A549 treated with CORT108297 at 1 μM for 4 hours (cell line): ENCODE measurements at places on chromosomes 11 and 22. TPM values are rescaled to one million over a fixed set of nuclear protein-coding genes. Genes with fewer than 3 reads are reported as not detected.

C11orf21 gene
- total RNA-seq: not detected in 5 replicates

RIMBP3B gene
- total RNA-seq: 0.29 to 0.62 TPM (median 0.51 TPM) in 5 replicates

ACCS gene
- 13.7 to 19.7 TPM (median 18.3 TPM) in 5 replicates for total RNA-seq

MED17 gene
- 20.0 to 22.5 TPM (median 20.8 TPM) in 5 replicates for total RNA-seq

MFRP gene
- total RNA-seq: not detected in 5 replicates

SAA2 gene
- total RNA-seq: 0.22 to 0.24 TPM (median 0.22 TPM) in 3 of 5 replicates, not detected in the others

FJX1 gene
- total RNA-seq: 30.2 to 43.8 TPM (median 40.0 TPM) in 5 replicates

OR2AG1 gene
- not detected in 5 replicates for total RNA-seq

SYT13 gene
- 6.6 to 8.1 TPM (median 7.0 TPM) in 5 replicates for total RNA-seq

PRG3 gene
- total RNA-seq: not detected in 5 replicates

HEPN1 gene
- total RNA-seq: not detected in 5 replicates

SCGB2A2 gene
- total RNA-seq: not detected in 5 replicates

KRTAP5-10 gene
- total RNA-seq: not detected in 5 replicates

HMGXB4 gene
- total RNA-seq: 8.6 to 15.0 TPM (median 11.9 TPM) in 5 replicates

CPT1B gene
- 9.9 to 17.7 TPM (median 15.5 TPM) in 5 replicates for total RNA-seq

OR11H1 gene
- not detected in 5 replicates for total RNA-seq

ALDH3B1 gene
- 113 to 145 TPM (median 130 TPM) in 5 replicates for total RNA-seq

SLC37A2 gene
- total RNA-seq: 0.12 to 0.17 TPM (median 0.13 TPM) in 4 of 5 replicates, not detected in the other

SLC22A25 gene
- total RNA-seq: not detected in 5 replicates

FAT3 gene
- total RNA-seq: 0.23 to 0.81 TPM (median 0.55 TPM) in 5 replicates

MYBPC3 gene
- 0.07 to 0.09 TPM (median 0.07 TPM) in 5 replicates for total RNA-seq

MDK gene
- total RNA-seq: 17.2 to 22.1 TPM (median 20.5 TPM) in 5 replicates

MYH9 gene
- 159 to 193 TPM (median 175 TPM) in 5 replicates for total RNA-seq

BDNF gene
- 6.7 to 10.6 TPM (median 7.8 TPM) in 5 replicates for total RNA-seq

BRSK2 gene
- 5.4 to 8.3 TPM (median 6.9 TPM) in 5 replicates for total RNA-seq

CRYBB2 gene
- total RNA-seq: not detected in 5 replicates

CARD18 gene
- total RNA-seq: not detected in 5 replicates

UBASH3B gene
- 38.2 to 54.2 TPM (median 47.3 TPM) in 5 replicates for total RNA-seq

DCPS gene
- total RNA-seq: 16.4 to 19.9 TPM (median 18.9 TPM) in 5 replicates

BATF2 gene
- 0.74 to 1.0 TPM (median 0.96 TPM) in 5 replicates for total RNA-seq

OR8B3 gene
- not detected in 5 replicates for total RNA-seq

CLDN5 gene
- not detected in 5 replicates for total RNA-seq

CALCA gene
- 0.14 TPM in 1 of 5 replicates, not detected in the others for total RNA-seq

TMEM121B gene
- total RNA-seq: 0.05 to 0.16 TPM (median 0.09 TPM) in 5 replicates

TRIM44 gene
- total RNA-seq: 18.1 to 28.3 TPM (median 25.4 TPM) in 5 replicates

AGBL2 gene
- total RNA-seq: 0.90 to 1.7 TPM (median 1.2 TPM) in 5 replicates

P4HA3 gene
- 32.7 to 58.9 TPM (median 45.2 TPM) in 5 replicates for total RNA-seq

APOBEC3B gene
- total RNA-seq: 27.4 to 32.1 TPM (median 30.0 TPM) in 5 replicates

GAS2 gene
- 0.68 to 1.4 TPM (median 0.92 TPM) in 5 replicates for total RNA-seq

PANX3 gene
- not detected in 5 replicates for total RNA-seq

SHANK3 gene
- total RNA-seq: 3.0 to 5.7 TPM (median 4.6 TPM) in 5 replicates

NLRP14 gene
- not detected in 5 replicates for total RNA-seq

OR5T3 gene
- not detected in 5 replicates for total RNA-seq

OR52A1 gene
- total RNA-seq: not detected in 5 replicates

CARNS1 gene
- total RNA-seq: 0.09 to 0.29 TPM (median 0.21 TPM) in 5 replicates

FGF4 gene
- total RNA-seq: not detected in 5 replicates

OR52I1 gene
- not detected in 5 replicates for total RNA-seq
